ENCODE measurements at places on chromosomes 2 and 18.

DNA sequence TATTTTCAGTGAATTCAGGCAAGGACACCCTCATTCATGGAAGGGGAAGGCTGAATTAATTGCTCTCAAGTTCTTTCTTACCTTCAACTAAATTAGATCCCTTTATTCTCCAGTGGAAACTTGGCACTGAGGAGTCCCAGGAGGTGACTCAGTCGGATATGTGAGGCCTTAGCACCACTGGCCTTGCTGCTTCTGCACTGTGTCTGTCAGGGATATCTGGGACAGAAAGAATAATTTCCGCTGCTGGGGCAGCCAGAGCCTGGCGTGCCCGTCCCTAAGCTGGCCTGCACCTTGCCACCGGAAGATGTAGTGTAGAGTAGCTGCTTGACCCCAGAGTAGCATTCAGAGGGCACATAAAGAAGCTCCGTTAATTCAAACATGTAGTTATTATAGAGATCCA is 53.4 kb downstream of the LIMS1 start:
- DNase-seq = peak; percentile 42

- no peak for DNase-seq
Measured at GRCh38 chr18:58290116-58290695, 246.2 kb downstream of the NEDD4L start.

DNA sequence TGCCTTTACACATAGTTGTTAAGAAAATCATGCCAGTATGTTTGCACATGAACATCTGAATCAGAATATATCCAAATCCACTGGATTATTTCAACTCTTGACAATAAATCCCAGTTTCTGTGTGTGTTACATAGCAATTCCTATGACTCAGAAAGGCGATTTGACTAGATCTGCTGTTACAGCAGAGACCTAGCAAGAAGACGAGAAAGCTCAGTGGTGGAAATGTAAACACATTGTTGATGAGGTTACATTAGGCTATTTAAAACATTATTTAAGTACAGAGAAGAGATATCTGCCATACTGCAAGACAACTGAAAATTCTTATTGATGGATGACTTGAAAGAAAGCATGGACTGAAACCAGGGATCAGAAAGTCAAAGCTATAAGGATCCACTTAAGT is 73.0 kb upstream of the SMIM21 start:
- DNase-seq = peak; percentile 21

DNA sequence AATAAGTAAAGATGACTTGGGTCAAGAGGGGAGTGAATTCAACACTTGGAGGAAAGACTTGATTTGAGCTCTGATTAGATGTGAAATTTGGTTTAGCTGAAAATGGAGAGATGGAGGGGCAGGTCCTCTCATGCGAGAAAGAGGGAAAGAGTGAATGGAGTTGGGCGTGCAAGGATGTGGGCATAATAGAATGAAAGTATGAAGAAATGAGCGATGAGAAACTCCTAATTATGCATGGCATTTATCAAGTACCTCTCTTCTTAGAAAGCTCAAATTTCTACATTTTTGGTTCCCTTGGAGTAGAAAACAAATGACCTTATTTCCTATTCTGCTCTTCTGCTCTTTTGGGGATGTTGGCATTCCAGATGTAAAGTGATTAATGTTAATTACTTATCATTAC is 161.5 kb downstream of the PHLPP1 start:
- no peak for DNase-seq

- DNase-seq = no peak
Measured at GRCh38 chr18:55113800-55114199, 154.5 kb upstream of the CCDC68 start.

DNA sequence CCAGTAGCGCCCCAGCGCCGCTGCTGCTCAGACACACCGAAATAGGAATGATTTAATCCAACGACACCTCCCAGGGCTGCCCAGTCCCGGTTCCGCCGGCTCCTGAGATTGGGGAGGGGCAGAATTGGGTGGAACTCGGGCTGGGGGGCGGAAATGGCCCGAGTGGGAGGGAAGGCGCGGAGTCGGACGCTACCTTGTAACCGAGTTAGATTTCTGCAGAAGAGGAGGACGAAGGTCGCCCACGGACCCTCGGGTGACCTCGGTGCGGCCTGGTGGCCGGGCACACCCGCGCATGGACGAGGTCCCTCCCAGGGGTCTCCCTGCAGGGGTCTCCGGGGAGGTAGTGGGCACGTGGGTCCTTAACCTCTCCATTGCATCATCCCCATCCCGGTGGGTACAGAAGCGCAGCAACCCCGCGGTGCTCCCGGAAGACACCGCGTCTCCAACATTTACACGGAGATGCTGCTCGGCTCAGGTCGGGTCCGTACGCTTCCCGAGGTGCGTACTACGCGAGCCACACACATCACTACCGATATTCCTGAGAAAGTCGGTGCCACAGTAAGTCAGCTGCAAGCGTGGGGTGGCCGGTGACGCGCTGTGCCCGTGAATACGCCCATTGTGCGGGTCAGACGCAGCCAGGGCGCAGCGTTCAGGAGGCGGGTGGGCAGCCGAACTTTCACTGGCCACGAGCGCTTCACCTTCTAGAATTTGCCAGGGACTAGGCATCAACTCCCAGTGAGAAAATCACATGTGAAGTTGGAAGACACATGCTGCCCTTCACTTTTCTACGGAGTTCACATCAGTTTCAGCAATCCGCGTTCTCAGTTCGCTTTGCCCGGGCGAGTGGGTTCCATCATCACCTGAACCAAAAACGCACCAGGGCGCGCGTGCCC is 3.0 kb downstream of the ZNF516 start:
- DNase-seq = peak; percentile 55

DNA sequence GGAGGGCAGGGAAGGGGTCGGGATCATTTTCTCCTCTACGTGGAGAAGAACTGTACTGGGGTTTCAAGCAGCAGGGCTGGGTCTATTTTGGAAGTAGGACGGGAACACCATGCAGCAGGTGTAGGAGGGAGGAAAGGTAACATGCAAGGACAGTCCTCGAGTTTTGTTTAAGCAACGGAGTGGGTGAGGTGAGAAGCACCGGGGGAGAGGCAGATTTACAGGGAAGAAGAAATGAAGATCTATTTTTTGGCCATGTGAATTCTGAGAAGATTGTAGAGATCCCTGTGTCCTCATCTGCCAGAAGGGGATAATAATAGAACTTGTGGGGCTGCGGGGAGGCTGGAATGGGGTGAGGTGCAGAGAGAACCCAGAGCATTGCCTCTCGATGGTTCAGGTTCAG is 85.6 kb downstream of the INPP5D start:
- DNase-seq = no peak

GRCh38 chr18:62499263-62499650 is 23.6 kb upstream of the ZCCHC2 start:
- no peak for DNase-seq

GRCh38 chr18:60987963-60988362 is 345.3 kb upstream of the CDH20 start:
- DNase-seq = no peak

DNA sequence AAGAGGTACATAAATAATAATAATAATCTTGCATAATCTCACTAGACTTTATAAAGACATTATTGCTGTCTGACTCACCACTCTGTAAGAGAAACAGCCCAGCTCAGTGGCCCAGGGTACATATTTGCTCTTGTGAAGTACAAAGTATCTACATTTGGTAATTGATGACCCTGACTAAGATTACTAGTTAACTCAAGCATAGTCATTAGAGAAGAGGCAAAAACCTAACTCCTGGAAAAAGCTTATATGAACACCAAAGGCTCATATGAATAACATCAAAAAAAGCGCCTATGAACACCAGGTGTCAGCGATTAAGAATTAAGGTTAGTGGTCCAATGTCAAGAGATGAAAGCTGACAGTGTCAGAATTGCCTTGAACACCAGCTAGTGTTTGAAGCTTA is 38.4 kb downstream of the RAD51AP2 start:
- peak; percentile 60 for DNase-seq

DNA sequence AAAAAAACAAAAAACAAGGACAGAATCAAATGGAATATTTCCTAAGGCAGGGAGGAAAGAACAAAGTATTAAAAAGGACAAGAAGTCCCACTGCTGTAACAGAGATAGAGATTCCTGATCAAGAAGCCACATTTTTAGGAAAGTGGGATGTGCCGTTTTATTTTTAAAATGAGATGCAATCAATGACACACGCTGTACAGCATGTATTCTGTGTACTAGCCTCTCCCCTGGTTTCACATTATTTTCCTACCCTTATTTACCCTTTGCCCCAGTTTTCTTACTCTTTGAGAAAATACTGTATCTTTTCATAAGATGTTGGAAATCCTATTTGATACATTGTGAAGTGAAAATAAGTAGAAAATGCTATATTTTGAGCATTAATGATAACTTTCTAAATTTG is 45.8 kb downstream of the E2F6 start:
- no peak for DNase-seq

DNA sequence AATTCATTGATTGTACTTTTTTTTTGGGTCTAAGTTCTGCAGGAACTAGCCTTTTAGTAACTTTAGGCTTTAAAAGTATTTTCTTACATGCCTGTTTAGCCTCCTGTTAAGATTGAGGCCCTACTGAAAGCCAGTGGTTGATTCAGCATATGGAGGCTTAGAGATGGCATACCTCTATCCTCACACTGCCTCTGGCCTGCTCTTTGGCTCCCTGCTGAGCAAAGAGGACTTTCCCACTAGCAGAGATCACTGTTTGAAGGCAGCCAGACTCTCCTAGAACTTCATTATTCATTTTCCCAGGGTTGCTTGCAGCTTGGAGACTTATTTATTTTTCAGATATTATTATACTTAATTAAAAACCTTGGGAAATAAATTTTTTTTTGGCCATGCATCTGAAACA is 405.6 kb upstream of the MEX3C start:
- DNase-seq = no peak

DNA sequence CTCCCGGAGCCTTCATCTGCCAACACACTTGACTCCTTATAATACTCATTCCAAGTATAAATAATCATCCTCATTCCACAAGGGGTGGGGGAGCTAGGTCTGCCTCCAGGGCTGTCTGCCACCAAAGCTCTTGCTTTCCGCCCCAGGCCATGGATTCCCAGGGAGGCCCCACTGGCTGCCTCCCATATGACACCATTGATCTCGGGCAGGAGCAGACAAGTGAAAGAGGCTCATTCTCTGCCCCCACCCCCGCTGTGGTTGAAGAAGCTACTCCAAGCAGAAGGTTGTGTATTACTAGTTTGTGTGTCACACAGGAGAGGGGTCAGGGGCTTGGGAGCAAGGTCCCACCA is 99.5 kb downstream of the MRO start:
- DNase-seq = no peak

GRCh38 chr18:31500051-31500688 is 2.2 kb downstream of the DSG2 start:
- no peak for DNase-seq

GRCh38 chr2:241393524-241394196 is 37.6 kb downstream of the FARP2 start:
- DNase-seq = no peak

- no peak for DNase-seq
Measured at GRCh38 chr2:3214806-3215404, 162.7 kb downstream of the EIPR1 start.

DNA sequence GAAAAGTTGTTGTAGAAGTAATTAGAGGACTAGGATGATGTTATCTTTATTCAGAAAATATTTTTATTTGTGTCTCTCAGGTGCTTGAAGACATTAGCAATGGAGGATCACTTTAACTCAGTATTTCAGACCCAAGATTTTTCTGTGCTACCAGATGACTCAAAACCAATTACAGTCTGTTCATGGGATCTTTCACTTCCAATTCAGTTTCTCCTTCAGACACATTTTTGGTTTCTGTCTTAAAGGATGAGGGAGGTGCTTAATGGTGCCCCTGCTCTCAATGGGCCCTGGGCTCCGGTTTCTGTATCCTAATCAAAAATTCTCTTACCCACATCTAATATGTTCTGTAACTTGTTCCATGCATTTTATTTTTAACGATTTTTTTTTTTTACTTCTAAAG is 53.7 kb upstream of the HDAC4 start:
- no peak for DNase-seq

- DNase-seq = no peak
Measured at GRCh38 chr2:98915751-98916358, 20.2 kb downstream of the CRACDL start.

DNA sequence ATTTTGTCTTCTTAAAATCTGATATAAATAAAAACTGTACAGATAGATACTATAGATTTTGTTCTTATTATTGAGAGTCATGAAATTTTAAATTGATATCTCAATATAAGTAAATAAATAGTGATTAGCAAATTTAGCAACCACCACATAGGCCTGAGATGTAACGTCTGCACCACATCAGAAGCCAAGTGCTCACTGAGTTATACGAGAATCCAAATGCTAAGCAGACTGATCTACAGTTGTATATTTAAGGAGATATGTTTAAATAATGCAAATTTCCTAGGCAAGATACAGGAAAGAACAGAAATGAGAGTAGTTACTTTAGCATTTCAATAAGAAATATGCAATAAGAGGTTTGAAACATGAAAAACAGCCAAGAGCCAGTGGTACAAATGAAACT is 85.2 kb upstream of the UNC80 start:
- DNase-seq = no peak

DNA sequence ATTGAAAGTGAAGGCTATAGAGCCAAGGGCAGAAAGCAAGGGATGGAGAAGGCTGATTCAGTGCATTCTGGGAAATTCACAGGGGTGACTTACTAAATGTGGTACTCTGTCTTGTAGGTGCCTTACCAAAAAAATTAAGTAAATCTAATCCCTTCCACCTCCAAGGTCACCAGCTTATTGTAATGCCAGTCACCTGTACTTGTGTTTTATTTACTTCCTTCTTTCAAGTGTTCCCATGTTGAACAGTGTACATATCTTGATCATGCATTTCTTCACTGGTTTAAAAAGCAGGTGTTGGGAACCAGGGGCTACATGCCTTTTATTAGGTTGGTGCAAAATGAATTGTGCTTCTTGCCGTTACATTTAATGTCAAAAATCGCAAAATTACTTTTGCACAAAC is 137.0 kb upstream of the ARHGAP28 start:
- no peak for DNase-seq

DNA sequence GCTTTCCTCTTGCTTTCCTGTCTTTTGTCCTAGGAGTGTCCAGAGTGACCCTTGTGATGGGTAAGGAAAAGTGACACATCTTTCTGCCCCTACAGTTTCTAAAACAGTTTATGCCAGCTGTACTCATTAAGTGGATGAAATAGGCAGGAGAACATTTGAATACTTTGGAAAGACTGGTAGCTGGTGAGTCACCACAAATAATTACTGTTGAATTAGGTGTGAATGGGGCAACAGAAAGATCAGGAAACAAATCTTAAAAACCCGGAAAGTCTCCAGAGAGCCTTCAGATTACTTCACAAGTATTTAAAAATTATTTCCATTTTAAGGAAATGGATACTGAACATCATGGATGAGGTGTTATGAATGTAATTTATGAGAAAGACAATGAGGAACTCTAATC is 278.5 kb downstream of the CLIP4 start:
- DNase-seq = no peak

GRCh38 chr2:96145848-96146152 is 560 bp upstream of the DUSP2 start:
- DNase-seq = no peak

DNA sequence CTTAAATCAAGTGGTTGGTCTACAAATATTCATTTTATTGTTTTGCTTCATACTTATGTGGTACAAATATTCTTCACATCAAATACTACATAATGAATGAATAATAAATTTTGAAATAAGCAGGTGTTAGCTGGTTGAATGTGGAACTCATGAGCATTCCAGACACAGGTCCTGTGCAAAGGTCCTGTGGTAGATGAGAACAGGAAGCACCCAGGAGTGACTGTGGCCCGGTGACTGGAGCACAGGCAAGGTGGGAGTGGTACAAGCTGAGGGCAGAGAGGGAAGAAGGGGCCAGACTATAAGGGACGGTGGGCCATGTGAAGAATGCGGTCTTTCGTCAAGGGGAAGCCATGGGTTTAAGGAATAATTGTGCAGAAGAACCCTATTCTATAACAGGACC is 26.2 kb upstream of the LOXHD1 start:
- no peak for DNase-seq

All from hepatocyte (in vitro differentiated cells).